Stimulated activated CD4-positive, alpha-beta T cell treated with anti-CD3 and anti-CD28 coated beads, Interleukin-12 subunit alpha, Interleukin-12 subunit beta, amount 100 ng/mL, for 4 hours (primary cell): ENCODE measurements at places on chromosomes 2 and 18.
A peak's percentile ranks its signal among the peaks of the same experiment; 100 is the strongest.

DNA sequence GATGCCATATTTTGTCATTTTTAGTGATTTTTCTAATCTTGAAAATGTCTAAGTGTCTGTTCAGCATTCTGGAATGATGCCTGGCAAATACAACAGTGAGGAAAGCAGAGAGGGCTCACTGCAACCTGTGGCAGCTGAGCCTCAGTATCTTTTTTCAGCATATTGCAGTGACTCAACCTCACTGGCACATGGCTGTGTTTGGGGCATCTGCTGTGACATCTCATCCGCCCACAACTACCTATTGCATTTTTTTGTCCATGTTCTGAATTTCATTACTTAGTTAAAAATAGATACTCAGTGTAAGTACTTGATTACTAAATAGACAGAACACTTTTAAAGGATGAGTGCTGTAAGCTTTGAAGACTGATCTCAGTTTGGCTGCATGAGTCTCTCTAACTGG, 10.7 kb downstream of the BABAM2 start:
- peak; percentile 25 for DNase-seq

GRCh38 chr18:48919547-48919946, 31.2 kb downstream of the SMAD7 start:
- DNase-seq, result no peak

DNA sequence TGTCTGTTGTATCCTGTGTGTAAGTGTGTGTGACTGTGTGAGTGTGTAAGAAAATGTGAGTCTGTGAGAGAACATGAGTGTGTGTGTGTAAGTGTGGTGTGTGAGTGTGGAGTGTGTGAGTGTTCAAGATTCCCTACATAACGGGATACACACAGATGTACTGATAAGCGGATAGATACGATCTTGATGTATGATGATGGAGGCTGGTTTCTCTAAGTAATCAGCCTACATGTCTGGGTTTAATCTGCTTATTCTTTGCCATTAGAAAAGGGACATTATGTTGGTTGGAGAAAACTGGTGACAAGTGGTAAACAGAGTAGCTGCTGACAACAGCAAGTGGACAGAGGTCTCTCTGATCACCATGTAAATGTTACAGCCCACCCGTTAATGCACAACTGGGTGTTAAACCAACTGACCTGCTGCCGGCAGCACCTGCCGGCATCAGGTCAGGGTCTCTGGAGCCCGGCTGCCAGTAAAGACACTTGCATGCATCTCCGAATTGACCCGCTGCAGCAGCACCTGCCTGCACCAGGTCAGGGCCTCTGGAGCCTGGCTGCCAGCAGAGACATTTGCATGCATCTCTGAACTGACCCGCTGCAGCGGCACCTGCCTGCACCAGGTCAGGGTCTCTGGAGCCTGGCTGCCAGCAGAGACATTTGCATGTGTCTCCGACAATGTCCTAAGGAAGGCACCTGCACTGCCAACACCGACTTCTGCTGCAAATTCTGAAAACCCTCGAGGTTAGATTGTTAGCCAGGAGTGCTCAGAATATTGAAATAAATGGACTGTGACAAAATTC, 87.5 kb downstream of the MBP start:
- no peak for DNase-seq

GRCh38 chr2:11539317-11540147, 5.7 kb downstream of the GREB1 start:
- no peak for DNase-seq

GRCh38 chr2:73300926-73301325, 7.6 kb upstream of the EGR4 start:
- no peak for DNase-seq

DNA sequence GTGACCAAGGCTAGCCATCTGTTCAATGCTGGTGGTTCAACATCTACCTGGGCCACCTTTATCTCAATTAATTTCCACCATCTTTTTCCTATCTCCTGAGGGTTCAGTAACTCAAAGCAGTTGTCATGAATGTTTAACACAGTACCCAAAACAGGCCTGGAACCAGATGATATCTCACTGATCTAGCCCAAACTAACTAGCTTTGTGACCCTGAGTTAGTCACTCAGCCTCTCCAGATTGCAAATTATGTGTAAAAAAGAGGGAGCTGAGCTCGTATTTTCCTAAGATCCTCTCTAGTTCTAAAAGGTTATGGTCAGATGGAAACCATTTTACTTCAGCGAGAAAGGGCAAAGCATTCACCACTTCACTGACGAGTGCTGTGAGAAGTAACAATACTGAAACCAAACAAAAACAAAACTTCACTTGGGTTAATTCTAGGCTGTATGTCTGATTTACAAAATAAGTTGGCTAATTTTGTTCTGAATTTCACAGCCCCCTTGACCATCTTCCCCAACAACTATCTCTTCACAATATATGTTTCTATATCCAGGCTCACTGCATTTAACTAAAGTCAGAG, 14.8 kb downstream of the SPRED2 start:
- DNase-seq, result no peak

GRCh38 chr18:10900435-10900834, 248.9 kb downstream of the PIEZO2 start:
- DNase-seq, result no peak

- peak; percentile 38 for DNase-seq
These were observed 3.1 kb downstream of the GYPC start for GRCh38 chr2:126658905-126659561.

- no peak for DNase-seq
These were observed 106.7 kb upstream of the YPEL5 start for GRCh38 chr2:30040147-30040546.

DNA sequence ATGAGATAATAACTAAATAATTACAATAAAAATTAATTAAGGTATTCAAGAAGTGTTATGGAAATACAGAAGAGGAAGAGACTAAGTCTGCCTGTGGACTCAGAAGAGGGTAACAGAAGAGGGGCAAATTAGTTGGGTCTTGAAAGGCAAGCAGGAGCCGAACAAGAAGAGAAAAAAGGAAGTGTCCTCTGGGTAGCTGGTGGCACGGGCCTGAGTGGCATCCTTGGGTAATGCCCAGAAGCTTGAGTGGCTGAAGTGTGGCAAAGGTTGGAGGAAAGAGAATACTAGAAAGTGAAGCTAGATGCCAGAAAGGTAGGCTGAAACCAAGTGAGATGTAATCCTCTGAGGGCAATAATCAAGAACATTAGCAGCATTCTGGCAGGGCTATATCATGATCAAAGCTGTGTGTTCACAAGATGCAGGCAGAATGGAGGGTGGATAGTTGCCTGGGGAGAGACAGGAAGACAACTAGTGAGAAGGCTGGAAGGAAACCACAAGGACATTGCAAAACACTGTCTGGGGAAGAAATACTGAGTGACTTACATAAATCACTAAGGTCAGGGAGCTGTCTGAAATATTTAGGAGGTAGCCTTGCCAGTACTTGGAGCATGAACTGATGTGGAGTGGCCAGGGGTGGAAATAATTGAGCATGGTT, 16.2 kb downstream of the DOCK10 start:
- no peak for DNase-seq

DNA sequence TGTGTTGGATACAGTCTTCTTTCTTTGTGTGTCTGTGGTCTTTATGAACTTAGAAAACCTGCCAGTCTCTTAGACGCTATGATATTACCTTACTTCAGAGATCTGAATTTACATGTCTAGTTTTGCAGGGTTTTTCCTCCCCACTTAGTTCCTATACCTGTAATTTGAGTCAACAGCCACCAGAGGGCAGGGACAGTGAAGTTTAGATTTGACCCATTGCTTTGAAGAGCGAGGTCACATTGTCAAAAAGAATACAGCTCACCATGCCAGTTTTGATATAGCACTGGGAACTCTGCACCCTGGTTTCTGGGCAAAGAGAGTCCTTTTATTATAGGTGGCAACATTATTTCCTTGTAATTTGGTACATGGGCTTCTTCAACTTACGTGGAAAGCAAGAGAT, 102.3 kb downstream of the MAPK4 start:
- DNase-seq, result no peak

- no peak for DNase-seq
These were observed 405.7 kb downstream of the FBXO15 start for GRCh38 chr18:73741946-73742345.

GRCh38 chr18:48129621-48130082, 199.2 kb upstream of the SMAD2 start:
- no peak for DNase-seq

- no peak for DNase-seq
These were observed 189.0 kb upstream of the CTAGE1 start for GRCh38 chr18:22606563-22607283.

DNA sequence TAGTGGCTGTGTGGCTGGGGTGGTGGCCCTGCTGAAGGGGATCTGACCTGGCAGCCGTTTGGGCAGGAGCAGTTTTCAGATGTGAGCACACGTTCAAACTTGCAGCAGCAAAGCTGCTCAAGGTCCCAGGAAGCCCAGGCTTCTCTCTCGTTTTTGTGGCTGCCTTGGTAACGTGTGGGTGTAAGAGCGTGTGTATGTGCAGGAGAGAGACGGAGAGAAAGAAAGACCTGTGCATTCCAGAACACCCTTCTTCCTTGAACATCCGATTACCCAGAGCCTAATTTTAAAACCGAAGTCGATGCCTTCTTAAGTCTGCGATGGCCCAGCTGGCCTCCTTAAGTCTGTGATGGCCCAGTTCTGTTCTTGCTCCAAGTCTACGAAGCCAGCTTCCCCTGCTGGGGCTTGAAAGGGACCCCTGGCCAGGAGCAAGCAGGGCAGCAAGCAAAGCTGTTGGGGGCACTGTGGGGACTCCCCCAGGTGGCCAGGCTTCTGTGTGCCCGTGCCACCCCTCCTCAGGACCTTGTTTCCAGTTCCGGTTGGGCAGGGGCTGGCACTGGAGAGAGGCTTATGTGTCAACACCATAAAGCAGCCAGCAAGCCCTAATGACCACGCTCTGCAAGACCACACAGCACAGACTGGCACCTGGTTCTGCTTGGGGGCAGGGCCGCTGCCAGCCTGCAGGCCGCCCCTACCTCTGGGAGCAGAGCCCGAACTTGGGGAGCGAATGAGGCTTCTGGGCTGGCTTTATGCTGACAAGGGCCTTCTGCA, 55.8 kb upstream of the ALPP start:
- no peak for DNase-seq

DNA sequence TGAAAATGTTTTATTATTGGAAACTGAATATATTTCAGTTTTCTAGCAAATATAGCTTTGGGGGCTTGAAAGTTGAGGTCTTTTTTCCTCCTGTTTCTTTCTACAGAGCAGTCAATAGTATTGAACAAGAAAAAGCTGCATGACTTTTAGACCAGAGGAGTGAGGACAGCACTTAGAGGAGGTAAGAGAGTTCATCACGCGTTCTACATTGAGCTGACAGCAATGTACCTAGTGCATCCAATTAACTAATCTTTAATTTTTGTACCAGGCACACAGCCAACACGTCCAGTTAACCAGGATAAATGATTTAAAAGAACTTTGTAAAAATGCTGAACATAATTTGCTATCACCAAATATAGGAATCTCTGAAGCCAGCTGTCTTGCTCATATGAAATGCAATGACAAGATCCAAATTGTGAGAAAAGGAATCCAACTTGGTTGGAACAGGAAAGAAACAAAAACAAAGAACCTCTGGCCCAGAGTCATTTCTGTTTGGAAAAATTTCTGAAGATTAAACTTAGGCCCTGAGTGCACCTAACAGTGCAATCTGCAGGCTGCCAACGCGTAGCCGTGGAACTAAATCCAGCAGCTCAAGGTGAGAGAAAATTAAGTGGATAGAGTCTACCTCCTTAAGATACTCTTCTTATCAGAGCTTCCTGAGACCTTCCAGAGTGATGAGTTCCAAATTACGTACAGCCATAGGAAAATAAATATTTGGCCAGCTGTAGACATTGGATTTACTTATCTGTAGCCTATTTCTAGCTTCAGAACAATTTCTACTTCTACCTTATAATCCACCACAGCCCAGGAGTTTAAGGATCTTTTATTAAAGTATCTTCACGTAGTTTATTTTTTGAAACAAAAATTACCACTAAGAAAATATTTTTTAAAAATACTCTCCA, 20.6 kb upstream of the SPTBN1 start:
- no peak for DNase-seq

DNA sequence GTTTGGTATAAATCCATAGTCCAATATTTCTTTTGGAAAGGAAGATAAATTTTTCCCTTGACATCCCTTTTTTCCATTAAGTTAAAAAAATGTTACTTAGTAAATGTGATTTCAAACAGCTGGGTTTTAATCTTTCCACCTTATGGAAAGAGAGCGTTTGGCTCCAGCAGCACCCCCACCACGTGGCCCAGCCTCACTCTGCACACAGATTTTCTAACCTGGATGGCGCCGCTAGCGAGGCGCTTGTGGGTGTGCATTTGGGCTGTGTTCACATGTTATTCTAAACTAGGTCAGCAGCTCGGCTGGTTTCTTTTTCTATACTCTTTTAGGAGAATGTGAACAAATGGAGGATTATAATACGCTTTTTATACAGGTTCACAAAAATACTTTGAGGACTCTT, 218.0 kb downstream of the LDLRAD4 start:
- no peak for DNase-seq

DNA sequence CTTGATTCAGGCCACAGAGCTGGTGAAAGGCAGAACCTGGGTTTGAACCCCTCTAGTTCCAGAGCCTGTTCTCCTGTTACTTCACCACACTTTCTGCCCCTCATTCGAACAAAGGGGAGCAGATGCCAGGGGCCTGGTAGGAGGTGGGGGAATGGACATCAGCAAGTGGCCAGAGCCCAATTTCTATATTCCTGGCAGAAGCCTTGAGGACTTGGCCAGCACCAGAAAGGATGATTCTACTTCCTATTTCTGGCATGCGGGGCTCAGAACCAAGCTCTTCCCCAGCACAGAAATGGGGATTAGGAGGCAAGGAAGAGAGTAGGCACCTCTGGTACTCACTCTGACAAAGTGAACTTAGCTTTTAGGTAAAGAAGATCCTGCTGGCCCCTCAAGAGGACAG, 49.3 kb downstream of the ADD2 start:
- no peak for DNase-seq

- DNase-seq, result no peak
These were observed 19.0 kb downstream of the BIN1 start for GRCh38 chr2:127087791-127088495.

- DNase-seq, result no peak
These were observed 1.8 kb downstream of the LPIN1 start for GRCh38 chr2:11748018-11748860.

DNA sequence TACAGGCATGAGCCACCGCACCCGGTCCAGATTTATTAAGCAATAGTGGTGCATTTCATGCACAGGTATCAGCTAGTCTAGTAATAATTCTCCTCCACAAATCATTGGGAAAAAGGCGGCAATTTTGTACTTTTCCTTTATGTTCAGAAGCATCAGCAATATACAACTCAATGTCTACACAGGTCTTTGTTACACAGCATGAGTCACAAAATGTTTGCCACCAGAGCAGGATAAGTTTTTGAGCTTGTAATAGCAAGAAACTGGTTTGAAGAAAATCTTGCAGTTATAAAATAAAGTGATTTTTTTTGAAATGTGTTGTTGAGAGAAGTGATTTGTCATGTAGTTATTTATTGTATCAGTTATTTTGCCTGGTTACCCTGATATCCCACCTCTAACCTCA, 4.8 kb upstream of the ITPRIPL1 start:
- no peak for DNase-seq

DNA sequence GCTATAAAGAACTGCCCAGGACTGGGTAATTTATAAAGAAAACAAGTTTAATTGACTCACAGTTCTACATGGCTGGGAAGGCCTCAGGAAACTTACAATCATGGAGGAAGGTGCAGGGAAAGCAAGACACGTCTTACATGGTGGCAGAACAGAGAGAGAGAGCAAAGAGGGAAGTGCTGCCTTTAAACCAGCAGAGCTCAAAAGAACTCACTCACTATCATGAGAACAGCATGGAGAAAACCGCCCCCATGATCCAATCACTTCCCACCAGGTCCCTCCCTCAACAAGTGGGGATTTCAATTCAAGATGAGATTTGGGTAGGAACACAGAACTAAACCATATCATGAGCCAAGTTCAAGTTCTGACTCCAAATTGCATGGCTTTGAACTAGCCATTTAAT, 62.8 kb upstream of the PPP1CB start:
- no peak for DNase-seq
